ENCODE measurements at places on chromosomes 12 and 14.

DNA sequence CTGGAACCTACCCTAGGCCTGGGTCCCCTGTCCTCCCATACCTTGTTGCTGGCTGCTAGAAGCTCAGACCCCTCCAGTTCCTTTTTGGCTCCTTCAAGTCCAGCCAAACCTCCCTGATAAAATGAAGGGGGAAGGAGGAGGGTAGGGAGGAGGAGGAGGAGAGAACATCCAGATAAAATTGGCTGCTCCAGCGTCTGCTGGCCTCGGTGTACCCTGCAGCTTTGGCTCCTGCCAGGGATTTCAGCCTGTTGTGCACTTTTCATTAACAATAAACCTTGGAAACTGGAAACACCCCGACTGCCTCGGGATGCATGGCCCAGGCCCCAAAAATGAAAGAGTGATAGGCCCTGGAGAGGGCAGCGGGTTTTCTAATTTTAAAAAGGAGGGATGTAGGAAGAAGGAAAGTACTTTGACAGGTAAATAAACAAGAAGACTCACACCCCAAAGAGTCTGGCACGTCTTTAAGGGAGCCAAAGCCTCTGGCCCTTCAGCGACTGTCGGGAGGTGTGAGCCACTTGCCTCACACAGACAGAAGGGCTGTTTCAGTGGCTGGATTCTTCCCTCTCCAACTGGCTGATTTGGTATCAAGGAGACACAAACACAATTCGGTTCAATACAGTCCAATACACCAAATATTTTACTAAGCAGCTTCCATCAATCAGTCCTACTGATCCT lies 49.8 kb downstream of the NUAK1 start:
- no peak for DNase-seq

DNA sequence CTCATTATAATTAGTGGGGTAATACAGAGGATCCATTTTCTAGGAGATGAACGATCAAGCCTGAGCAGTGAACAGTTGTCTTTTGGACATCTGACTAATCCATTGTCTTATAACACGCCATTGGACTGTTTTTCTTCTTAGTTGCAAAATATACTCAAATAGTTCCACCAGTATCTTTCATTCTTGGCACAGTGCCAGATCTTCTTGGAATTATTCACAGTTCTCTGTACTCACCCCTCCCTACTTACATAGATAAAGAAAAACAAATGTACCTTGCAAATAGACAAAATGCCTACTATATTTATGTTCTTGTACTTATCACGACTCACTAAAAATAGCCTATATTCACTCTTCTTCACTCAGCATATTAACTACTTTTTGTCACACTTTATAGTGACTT lies 3.8 kb downstream of the CBLN3 start:
- no peak for DNase-seq

- no peak for DNase-seq
These were observed 965.7 kb downstream of the FSCB start for GRCh38 chr14:43541356-43541755.

- DNase-seq = no peak
These were observed 161.9 kb downstream of the CRADD start for GRCh38 chr12:93839064-93839463.

DNA sequence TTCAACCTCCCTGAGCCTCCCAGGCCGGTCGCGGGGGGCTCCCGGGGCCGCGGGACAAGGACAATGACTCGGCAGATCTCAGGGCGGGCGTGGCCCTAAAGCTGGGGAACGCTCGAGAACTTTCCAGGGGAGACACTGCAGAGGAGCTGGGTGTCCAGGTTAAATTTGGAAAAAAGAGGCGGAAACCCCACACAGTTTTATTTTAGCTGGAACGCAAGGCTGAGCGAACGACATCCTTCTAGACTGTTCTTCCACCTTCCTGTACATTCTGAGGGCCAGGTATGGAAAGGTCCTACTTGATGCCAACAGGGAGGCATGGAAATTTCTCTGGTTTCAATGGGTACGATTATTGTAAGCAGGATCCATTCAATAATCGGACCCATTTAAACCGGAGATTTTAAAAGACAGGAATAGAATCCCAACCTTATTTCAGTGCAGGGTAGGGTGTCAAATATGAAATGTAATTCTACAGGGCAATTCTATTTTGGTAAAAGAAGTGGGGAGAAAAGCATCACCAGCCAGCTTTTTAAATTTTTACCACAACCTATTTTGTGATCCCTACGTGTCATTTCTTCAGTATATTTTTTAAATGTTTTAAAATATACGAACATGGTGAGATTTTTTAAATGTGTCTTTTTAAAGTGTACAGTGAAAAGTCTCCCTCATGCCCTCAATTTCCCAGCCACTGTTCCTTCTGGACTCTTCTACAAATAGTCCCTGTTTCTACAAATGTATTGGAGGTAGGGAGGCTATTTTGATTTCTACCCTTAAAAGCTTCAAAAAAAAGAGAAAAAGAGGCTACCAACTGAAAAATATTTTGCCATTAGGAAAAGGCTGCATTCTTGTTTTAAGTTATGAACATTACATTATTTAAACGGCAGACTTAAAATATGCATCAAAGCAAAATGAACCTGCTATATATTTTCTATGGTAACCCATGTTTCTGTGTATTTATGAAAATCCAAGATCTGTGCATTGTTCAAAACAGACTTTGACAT lies 1.1 kb upstream of the UBC start:
- no peak for DNase-seq

Measured in keratinocyte (primary cell).